ENCODE measurements at places on chromosomes 12 and 14.
A peak's percentile ranks its signal among the peaks of the same experiment; 100 is the strongest.

GRCh38 chr14:34005901-34006300, 55.0 kb upstream of the EGLN3 start:
- DNase-seq = no peak

DNA sequence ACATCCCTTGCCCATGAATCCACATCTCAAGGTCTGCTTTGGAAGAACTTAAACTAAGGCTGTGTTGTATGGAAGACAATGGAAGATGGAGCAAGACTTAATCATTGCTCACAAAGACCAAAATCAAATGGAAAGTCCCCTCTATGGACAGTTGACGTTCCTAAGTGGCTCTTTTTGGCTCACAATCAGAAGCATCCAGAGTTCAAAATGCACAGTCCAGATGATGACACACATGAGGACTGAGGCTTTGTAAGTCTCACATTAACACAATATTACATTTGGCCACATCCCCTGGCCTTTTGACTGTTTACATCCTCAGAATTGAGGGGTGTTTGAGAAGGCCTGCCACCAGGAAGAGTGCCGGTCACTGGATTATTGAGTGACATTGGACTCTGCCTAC, 122.3 kb upstream of the CPM start:
- DNase-seq = no peak

DNA sequence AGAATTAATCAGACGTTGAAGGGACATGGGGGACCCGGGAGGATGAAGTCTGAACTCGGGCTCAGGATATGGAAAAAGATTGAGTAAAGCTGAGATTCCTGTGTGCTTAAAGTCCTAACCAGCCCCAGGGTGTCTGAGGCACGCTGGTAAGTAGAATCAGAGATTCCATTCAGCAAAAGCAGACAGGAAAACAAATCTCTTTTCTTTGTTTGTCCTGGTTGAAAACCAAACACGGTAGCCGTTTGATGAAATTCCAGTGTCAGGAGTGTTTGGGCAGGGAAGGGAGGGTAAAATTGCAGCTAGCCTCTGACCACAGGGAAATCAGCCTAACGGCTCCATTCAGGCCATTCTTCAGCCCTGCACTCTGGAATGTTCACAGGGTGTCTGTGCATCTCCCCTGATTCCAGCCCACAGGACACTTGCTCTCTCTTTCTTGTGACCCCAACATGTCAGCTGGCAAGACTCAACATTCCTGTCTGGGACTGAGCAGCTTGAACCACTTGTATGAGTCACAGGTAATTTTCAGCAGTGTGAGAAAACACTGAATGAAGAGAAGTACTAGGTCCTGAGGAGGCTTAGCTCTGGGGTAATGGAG, 31.0 kb downstream of the NINJ2 start:
- DNase-seq = no peak

GRCh38 chr12:24754690-24755638, 193.9 kb downstream of the BCAT1 start:
- peak; percentile 12 for DNase-seq

- DNase-seq = no peak
Observed at GRCh38 chr12:5514016-5514415, 82.1 kb downstream of the NTF3 start.

GRCh38 chr14:75372260-75372659, 55.6 kb upstream of the JDP2 start:
- DNase-seq = no peak

DNA sequence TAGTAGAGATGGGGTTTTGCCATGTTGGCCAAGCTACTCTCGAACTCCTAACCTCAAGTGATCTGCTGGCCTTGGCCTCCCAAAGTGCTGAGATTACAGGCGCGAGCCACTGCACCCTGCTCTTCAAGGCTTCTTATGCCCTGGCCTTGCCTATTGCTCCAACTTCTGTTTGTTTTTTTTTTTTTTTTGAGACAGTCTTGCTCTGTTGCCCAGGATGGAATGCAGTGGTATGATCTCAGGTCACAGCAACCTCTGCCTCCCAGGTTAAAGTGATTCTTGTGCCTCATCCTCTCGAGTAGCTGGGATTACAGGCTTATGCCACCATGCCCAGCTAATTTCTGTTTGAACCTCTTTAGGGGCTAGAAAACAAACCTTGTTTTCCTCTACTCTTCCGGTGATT, 6.0 kb upstream of the ABCD4 start:
- no peak for DNase-seq

GRCh38 chr12:123761841-123762714, at the start of gene DNAH10:
Gene DNAH10, plus strand, starts transcription at chr12:123762301. Its CDS starts 36 bp downstream, at chr12:123762337.
- no peak for DNase-seq

- no peak for DNase-seq
Observed at GRCh38 chr12:75646329-75647210, 135.2 kb upstream of the KRR1 start.

GRCh38 chr12:49867570-49868341, 24.9 kb upstream of the BCDIN3D start:
- no peak for DNase-seq

- no peak for DNase-seq
Observed at GRCh38 chr12:52093346-52093745, 13.8 kb downstream of the SMIM41 start.

- DNase-seq = no peak
Observed at GRCh38 chr12:45349916-45350315, 134.0 kb downstream of the ANO6 start.

DNA sequence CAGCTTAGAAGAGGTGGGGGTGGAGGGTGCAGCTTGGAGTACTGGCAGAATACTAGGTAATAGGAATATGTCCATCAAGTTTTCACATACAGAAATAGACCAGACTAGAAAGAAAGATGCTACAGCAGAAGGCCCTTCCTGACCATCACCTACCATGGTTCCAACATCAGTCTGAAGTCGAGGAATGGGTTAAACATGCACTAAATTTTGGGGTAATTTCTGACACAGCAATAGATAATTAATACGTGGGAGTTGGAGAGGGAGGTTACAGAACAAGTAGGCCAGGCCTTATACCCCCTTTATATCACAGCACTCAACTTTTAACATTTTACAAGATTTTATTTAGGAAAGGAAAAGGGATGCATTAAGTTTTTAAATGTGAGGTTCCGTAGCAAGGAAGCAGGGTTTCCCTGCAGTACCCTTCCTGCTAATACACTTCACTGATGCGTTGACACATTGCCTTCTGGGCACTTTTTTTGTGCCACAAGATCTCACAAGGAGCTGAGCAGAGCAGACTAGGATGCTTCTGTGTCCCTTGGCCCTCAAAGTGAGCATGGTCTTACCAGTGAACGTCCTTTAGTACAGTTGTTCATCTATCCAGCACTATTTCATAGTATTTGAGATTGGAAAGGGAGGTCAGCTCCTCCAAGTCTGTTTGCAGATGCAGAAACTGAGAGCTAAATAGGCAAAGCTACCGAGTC, 50.8 kb downstream of the EID3 start:
- no peak for DNase-seq

DNA sequence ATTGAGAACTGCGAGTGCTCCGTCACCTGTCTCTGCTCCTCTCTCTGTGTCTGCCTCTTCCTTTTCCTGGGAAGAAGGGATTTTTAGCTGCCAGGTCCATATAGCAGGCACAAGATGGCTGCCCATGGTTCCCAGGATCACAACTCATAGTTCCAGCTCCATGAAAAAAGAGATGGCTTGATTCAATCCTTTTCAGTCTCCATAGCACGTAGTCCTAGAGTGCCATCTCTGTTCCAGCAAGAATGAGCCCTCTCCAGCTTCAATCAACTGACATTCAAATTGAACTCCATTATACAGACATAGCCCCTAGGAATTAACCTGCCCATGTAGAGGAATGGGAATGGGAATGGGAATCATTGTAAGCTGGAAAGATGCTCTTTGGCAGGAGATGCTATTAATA, 34.7 kb upstream of the RTRAF start:
- DNase-seq = no peak

GRCh38 chr12:89395712-89396111, 43.4 kb upstream of the DUSP6 start:
- no peak for DNase-seq

DNA sequence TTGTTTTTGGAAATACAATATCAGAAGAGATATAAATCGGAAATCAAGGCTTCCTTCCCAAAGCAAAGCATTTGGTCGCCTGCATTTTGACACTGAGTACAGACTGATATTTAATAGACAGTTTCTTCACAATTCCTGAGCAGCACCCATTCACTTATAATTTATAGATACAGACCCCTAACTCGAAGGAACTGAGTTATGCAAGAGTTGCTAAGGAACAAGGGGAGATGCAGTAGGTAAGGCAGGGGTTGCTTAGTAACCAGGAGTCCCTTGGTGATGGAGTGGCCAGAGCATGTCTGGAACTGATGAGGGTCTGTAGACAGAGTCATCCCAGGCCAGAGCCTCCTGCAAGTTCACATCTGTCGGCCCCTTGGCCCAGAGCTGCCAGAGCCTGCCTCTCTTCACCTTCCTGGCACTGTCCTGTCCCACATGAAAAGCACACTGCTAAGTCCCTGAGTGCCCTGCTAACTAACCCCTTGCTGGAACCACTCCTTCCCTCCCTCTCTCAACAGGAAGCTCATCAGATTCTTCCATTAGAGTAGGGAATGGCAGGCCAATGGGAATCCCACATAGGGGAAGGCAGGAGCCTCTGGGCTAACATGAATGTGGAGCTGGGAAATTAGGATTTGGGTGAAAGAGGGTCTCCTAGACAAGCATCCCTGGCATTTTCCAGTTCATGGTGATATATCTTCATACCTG, 3.6 kb upstream of the DHRS2 start:
- DNase-seq = no peak

GRCh38 chr14:49982501-49982951, 89.6 kb downstream of the ARF6 start:
- DNase-seq = no peak

DNA sequence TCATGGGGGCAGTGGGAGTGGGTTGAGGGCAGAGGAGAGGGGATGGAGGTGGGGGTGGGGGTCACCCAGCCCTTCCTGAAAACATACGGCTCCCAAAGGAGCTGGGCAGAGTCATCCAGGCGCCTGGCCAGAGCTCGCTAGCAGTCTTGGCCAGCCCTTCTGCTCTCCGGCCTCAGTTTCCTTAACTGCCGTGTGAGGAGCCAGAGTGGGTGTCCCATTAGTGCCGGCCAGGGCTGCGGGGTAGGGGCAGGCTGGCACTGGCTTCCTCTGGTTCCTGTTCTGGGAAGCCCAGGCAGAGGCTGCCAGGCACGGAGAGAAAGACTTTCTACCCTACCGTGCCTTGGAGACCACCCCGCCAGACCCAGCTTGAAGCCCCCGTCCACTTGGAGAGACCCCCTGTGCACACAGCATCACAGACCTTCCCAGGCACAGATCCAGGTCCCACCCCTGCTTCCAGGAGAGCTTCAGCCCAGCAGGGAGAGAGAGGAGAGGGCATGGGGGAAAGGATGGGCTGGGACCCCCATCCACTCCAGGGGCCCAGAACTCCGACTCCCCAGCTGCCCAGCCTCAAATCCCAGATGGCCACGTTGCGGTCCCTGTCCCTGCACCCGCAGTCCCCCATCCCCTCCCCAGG, 93.3 kb downstream of the RFLNA start:
- no peak for DNase-seq

GRCh38 chr12:105032703-105033357, 46.7 kb downstream of the NOPCHAP1 start:
- no peak for DNase-seq

- no peak for DNase-seq
Observed at GRCh38 chr12:3896356-3896755, 23.2 kb upstream of the PARP11 start.

- DNase-seq = no peak
Observed at GRCh38 chr12:124713436-124714082, 146.1 kb upstream of the NCOR2 start.

DNA sequence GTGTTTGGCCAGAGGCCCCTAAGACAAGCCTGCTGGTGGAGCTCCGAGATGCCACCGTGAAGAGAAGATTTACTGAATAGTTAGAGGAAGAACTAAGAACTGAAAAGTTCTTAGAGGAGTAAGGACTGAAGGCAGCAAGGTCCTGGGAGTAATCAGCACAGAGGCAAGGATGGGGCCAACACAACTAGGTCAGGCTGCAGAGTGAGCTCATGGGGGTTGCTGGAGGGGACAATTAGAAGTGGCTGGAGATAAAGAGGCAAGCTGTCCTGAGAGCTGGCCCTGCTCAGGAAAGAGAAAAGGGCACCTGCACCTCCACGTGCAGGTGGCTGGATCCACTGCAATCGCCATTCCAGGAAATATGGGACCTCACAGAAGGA, 52.7 kb downstream of the NFKBIA start:
- no peak for DNase-seq
